Breast epithelium (tissue), 4 donors: ENCODE measurements at places on chromosomes 3 and 15. TPM values are rescaled to one million over a fixed set of nuclear protein-coding genes. Genes with fewer than 3 reads are reported as not detected.
A peak's percentile ranks its signal among the peaks of the same experiment; 100 is the strongest.

- H3K27me3 ChIP-seq, result no peaks in the 10 kb centered on the region
- H3K4me1 ChIP-seq, result no peaks in the 10 kb centered on the region
Measured at GRCh38 chr3:37396731-37397130, 222.3 kb upstream of the LRRFIP2 start.

- H3K27me3 ChIP-seq, result no peaks in the 10 kb centered on the region
- no peak for DNase-seq
- H3K4me1 ChIP-seq, result no peaks in the 10 kb centered on the region
- H3K4me3 ChIP-seq, result no peak overlapping the region
- no peaks in the 10 kb centered on the region for H3K36me3 ChIP-seq
- no peak overlapping the region for H3K27ac ChIP-seq
Measured at GRCh38 chr3:100726706-100727105, 17.4 kb downstream of the TFG start.

DNA sequence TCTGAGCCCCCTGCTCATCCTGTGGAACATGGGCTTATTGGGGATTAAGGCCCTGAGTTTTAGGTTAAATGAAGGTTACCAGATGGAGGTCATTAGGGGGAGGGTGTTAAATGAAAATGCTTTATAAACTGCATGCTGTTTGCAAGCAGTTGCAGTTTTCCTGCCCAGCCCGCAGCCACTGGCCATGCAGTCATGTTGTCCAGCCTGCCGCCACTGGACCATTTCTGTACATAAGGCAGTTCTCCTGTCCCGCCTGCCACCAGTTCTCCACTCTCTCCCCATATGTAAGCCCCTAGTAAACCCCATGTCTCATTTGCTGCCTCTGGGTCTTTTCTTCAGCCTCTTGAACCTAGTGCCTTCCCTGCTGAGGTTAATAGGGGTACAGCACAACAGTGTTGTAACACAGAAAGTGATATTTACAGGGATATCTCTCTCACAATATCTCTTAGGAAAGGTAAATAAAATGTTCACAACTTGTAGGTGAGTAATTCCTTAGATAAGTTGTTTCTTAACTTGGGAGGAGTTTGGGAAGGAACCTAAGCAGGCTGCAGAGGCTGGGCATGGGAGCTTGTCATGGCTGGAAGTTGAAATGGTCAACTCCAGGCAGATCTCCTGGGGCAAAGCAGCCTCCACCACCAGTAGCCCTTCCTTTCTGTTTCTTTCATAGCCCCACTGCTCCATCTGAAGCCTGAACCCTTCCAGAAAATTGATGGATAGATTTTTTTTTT, 148.2 kb downstream of the CMSS1 start:
- no peak for DNase-seq
- no peak overlapping the region for H3K27ac ChIP-seq

- H3K4me1 ChIP-seq, result no peaks in the 10 kb centered on the region
- H3K4me3 ChIP-seq, result no peak overlapping the region
- H3K27ac ChIP-seq, result no peak overlapping the region
Measured at GRCh38 chr3:94525043-94525442, 462.2 kb downstream of the NSUN3 start.

DNA sequence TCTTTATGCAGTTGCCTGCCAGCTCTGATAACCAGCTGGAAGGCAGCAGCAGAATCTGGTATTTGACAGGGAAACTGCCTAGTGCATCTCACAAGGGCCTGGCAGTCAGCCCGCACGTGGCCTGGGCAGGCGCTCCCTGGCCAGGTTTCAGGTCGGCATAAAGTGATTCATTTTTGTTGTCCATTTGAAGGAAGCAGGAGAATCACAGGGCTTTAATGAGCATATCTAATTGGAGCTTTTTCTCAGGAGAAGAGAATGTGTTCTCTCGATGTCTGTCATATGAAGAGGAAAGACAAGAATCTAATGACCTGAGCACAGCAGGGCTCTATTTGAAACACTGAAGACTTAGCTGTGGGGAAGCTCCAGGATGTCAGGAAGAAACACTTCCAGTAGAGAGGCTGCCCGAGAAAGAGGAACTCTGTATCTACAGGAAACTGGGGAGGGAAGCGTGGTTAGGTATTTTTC, 98.8 kb upstream of the MB21D2 start:
- H3K4me1 ChIP-seq, result no peaks in the 10 kb centered on the region
- H3K27ac ChIP-seq, result no peak overlapping the region
- DNase-seq, result no peak
- no peaks in the 10 kb centered on the region for H3K27me3 ChIP-seq

GRCh38 chr15:57323806-57324589, 52.3 kb upstream of the CGNL1 start:
- no peaks in the 10 kb centered on the region for H3K4me1 ChIP-seq
- no peaks in the 10 kb centered on the region for H3K36me3 ChIP-seq
- no peaks in the 10 kb centered on the region for H3K27me3 ChIP-seq
- H3K4me3 ChIP-seq, result peak overlapping the region; percentile 8
- DNase-seq, result peak; percentile 78

DNA sequence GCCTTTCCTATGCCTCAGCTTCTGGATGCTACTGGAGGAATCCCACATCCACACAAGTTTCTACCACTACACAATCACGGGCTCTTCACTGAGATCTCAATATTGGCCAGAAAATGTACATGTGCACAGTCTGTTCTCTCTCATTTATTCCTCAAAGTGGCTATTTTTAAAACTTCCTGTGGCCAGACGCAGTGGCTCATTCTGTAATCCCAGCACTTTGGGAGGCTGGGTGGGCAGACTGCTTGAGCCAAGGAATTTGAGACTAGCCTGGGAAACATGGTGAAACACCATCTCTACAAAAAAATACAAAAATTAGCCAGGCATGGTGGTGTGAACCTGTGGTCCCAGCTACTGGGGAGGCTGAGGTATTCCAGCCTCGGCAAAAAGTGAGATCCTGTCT, 91.4 kb upstream of the PRTG start:
- no peak overlapping the region for H3K4me3 ChIP-seq
- DNase-seq, result no peak
- H3K4me1 ChIP-seq, result no peaks in the 10 kb centered on the region

The SHC4 gene
- 0.16 TPM for total RNA-seq

The TEX9 gene
- total RNA-seq, result 38.2 TPM

The NR1I2 gene
- 0.32 TPM for total RNA-seq
